NCI-H1930 (cell line): ENCODE measurements at places on chromosomes 12 and 14.

DNA sequence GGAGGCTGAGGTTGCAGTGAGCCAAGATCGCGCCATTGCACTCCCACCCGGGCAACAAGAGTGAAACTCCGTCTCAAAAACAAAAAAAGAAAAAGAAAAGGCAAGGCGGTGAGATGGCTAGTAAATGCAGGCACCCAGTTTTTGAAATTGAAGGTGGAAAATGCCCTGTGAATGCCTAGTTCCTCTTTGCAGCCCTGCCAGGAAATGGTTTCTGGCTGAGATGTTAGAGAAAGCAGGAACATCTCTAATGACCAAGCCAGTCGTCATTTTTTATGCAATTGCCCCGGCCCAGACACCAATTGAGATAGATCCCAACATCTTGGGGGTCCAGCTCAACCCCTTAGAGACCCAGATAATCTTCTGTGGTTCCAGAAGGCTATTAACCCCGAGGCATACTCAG is 17.0 kb downstream of the SLC8A3 start:
- no peak for DNase-seq

- DNase-seq, result no peak
Measured at GRCh38 chr12:19496219-19496878, 57.1 kb downstream of the AEBP2 start.

GRCh38 chr12:2118061-2118460 is 65.3 kb downstream of the CACNA1C start:
- no peak for DNase-seq

- DNase-seq, result no peak
Measured at GRCh38 chr14:67650151-67650550, 24.3 kb downstream of the VTI1B start.

DNA sequence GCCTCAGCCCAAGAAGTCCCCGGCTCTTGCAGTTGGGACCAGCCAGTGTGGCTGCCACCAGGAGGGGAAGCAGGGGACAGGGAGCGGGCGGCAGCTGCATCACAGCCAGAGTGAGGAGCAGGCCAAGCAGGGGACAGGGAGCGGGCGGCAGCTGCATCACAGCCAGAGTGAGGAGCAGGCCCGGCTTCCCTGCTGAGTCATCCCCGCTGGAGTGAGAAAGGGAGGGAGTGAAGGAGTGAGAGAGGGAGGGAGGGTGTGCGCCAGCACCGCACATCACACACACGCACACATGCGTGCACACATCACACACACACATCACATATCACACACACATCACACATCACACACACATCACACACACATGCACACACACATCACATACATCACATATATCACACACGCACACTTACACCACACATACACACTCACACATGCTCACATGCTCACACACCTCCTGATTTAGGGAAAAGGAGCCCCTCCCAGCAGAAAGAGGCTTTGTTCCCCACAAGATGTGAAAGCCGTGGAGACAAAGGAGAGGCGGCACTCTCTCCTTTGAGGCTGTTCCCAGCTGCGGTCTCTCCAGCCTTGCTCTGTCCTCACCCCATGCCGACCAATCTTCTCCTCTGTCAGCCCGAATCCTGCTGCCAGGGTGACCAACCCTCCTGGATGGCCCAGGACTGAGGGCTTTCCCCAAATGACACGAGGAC is 16.7 kb upstream of the ZDHHC22 start:
- no peak for DNase-seq

DNA sequence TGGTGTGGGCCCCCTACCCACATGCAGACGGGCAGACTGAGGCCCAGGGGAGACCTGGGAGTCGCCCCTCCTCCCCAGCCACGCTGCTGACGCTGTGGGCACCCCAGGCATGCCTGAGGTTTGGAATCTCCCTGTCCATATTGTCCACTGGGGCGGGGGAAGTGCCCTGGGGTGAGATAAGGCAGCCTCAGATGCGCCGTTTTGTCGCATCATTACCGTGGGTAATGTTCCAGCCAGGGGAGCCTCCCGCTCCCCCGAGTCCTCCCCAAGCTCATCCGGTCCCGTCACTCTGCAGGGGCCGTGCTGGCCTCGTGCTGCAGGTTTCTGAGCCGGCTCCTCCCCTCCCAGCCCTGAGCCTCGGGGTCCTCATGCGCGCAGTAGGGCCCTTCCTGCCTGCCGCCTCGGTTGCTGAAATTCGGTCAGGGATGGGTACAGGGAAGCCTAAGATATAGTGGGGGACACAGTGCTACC is 11.4 kb downstream of the INF2 start:
- DNase-seq, result no peak

GRCh38 chr12:98519257-98519907 is 4.0 kb downstream of the TMPO start:
- DNase-seq, result no peak
